Neural crest cell (in vitro differentiated cells): ENCODE measurements at places on chromosomes 3 and 15.

DNA sequence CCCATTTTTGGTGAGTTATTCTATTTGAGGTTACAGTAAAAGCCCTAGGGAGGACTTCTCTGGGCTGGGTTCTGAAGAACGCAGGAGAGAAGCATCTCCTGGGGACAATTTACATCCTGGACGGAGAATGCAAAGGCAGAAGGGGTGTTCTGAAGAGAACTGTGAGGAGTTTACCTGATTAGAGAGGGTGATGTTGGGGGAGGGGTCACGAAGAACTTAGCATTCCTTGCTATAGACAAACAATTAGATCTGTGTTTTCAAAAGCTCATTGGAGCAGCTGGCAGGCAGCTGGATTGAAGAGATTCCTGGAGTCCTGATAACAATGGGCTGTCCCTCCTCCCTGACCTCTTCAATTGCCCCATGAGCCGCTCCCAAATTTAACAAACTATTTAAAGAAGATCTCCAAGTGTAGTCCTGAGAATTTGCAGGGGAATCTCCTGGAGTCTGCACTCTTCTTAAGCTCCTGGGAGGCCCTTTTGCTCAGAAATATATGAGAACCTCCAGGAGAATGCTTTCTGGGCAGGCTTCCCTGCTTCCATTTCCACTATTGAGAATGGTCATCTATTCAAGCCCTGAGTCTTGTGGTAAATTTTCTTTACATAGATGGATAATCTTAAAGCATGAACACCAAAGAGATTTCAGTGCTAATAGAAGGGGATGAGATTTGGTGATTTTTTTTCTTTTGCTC lies 55.3 kb downstream of the ARHGAP31 start:
- no peak for DNase-seq

GRCh38 chr3:18982920-18983319 lies 165.4 kb upstream of the KCNH8 start:
- DNase-seq: no peak

DNA sequence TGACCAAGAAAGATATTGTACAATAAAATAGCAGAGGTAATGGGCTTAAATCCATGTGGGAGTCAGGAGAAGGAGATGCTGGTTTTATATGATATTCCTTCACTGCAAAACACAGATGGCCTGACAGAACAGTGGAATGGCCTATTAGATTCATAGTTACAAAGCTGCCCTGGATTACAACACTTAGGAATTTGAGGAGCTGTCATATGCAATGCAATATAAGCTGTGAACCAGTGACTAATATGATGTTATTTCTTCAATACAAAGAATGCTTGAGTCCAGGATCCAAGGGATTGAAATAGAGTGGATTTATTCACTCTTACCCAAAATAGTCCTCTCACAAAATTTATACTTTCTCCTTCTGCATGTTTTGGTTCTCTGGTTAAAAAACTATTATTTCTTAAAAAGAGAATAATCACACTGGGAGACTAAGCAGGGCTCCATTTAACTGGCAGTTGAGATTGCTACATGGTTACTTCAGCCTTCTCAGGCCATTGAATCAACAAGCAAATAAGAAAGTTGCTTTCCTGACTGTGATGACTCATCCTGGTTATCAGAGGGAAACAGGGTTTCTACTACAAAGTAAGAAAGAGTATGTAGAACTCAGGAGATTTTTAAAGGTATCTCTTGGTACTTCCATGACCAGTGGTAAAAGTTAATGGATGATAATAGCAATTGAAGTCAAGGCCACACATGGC lies 79.8 kb upstream of the ZPLD1 start:
- no peak for DNase-seq

- no peak for DNase-seq
These were observed 37.8 kb downstream of the LARS2 start for GRCh38 chr3:45426161-45426560.

DNA sequence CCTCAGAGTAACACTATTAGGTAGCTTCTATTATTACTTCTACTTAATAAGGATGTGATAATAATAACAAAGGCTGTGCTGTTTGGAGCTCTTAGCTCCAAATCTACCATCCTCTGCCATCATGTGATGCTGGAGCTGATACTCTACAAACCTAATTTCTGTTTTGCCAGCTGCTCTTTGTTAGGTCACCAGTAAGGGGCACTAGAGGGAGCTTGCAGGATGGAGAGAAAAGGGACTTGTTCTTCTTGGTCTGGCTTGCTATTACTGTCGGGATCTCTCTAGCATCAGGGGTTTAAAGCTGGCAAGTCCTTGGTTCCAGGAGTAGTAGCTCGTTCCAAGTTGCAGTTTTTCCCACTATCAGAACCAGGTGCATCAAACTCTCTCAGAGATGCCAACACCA lies 194.9 kb upstream of the KBTBD8 start:
- no peak for DNase-seq

- no peak for DNase-seq
These were observed 207.9 kb upstream of the TBL1XR1 start for GRCh38 chr3:177405191-177405672.

DNA sequence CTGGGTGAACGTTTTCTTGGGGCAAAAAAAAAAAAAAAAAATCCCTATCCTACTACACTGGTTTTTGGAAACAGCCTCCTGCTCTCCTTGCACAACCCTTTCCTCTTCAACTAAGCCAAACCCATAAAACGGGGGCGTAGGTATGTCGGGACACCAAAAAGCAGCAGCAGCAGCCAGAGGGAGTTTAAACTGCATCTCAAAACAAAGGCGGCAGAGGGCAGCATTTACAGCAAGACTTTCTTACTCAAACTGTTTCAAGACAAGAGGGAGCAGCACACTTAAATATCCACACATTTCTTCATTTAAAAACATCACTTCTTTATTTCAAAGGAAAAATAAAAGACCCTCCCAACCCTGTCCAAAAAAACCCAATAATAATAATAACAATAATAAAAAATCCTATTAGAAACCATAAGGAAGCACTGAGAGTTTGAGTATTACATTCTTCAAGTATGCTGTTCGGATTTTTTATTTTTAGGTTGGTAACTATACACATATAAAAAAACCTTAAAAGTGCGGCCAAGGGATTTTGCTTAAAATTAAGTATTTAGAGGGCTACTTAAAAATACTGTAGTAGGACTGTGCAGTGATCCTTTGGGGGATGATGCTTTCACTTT lies 43.9 kb upstream of the PLXND1 start:
- peak; percentile 57 for DNase-seq

GRCh38 chr15:96079041-96079440 lies 251.5 kb upstream of the NR2F2 start:
- DNase-seq: no peak
